ENCODE measurements at places on chromosomes 13 and 19.

DNA sequence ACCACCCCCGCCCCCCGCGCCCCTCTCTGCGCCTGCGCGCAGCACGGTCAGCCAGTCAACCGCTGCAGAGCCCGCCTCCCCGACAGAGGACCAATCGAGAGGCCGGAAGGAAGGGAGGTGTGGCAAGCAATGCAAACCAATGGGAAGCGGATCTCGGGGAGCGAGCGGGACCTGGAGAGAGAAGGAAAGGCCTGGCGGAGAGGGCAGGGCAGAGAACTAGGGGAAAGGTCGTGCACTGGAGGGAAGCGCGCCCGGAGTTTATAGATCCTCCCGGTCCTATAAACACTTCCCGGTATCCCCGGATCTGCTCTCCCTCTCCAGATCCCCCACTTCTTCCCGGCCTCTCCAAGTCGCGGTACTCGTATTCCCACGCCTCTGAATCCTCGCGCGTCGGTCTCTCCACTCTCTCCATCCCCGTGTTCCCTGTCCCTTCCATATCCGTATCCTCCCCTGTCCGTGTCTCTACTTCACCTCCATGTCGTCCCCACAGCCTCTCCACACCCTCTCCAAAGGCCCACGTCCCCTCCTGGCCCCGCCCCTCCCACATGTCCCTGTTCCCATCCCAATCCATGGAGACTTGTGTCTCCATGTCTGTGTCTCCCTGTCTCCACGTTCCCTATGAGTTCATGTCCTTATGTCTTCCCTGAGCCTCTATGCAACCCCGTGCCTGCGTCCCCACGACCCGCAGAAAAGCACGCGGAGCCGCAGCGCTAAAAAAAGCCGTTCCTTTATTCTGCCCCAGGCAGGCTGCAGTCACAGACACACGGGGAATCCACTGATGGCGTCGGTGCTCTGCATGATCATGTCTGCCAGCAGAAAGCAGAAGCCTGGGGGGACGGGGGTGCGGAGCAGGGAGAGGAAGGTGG is 434 bp upstream of the ETFB start:
- DNase-seq = peak; percentile 92

- no peak for DNase-seq
These were observed 859.0 kb upstream of the SPRY2 start for GRCh38 chr13:81199956-81200355.

GRCh38 chr19:58355908-58356765 is 2.8 kb upstream of the A1BG start:
- no peak for DNase-seq

GRCh38 chr19:50252111-50252886 is 48.9 kb downstream of the MYH14 start:
- DNase-seq = no peak

DNA sequence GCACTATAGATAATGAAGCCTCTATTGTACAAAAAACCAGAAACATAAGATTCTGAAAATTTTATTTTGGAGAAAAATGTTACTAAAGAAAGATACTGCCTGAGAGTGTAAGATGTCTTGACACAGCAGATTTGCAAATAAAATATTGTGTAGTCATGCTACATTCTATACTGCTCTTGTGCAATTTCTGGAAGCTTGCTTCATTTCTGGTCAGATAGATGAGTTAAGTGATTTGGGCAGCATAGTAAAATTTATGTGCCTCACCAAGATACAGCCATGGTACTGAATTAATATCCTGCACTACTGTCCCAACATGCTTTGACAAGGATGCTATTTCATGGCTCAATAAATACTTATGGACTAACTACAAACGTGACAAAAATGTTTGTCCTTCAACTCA is 55.1 kb upstream of the STARD13 start:
- DNase-seq = no peak

DNA sequence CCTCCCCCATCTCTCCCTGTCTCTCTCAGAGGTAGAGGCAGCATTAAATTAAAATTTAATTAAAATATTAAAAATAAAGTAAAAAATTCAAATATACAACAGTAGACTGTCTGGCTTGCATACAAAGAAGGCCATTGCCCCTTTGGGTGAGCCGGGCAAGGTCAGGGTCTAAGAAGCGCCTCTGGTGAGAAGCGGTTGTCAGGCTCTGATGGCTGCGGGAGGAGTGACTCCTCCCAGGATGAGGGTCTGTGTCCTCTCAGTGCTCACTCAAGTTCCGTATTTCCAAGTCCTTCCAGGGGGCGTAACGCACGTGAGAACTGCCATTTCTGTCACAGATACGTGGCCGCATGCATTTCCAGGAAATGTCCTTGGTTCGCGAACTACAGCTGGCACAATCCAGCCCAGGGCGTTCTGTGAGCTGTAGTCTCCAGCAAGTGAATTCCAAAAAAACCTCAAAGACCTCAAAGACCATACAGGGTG is 737 bp upstream of the ZNF181 start:
- DNase-seq = no peak

DNA sequence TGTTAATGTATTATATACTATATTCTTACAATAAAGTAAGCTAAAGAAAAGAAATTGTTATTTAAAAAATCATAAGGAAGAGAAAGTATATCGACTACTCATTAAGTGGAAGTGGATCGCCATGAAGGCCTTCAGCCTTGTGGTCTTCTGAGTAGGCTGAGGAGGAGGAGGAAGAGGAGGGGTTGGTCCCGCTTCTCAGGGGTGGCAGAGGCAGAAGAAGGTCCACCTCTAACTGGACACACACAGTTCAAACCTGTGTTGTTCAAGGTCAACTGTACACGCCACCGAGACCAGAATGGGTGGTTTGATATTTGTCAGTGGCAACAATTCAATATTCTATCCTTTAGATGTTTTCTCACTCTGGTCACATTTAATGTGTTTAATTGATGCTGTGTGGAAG is 67.2 kb downstream of the ALOX5AP start:
- no peak for DNase-seq

GRCh38 chr19:55956431-55956830 is 8.8 kb downstream of the NLRP8 start:
- DNase-seq = no peak

- no peak for DNase-seq
These were observed 1.0 kb downstream of the KLK11 start for GRCh38 chr19:51025401-51025800.

- no peak for DNase-seq
These were observed 145.1 kb downstream of the PCCA start for GRCh38 chr13:100234006-100234405.

GRCh38 chr19:17078036-17078919 is 2.7 kb downstream of the MYO9B start:
- no peak for DNase-seq

GRCh38 chr13:35256459-35257148 is 219.9 kb downstream of the MAB21L1 start:
- no peak for DNase-seq
